ENCODE measurements at places on chromosomes 3 and 15.
A peak's percentile ranks its signal among the peaks of the same experiment; 100 is the strongest.

DNA sequence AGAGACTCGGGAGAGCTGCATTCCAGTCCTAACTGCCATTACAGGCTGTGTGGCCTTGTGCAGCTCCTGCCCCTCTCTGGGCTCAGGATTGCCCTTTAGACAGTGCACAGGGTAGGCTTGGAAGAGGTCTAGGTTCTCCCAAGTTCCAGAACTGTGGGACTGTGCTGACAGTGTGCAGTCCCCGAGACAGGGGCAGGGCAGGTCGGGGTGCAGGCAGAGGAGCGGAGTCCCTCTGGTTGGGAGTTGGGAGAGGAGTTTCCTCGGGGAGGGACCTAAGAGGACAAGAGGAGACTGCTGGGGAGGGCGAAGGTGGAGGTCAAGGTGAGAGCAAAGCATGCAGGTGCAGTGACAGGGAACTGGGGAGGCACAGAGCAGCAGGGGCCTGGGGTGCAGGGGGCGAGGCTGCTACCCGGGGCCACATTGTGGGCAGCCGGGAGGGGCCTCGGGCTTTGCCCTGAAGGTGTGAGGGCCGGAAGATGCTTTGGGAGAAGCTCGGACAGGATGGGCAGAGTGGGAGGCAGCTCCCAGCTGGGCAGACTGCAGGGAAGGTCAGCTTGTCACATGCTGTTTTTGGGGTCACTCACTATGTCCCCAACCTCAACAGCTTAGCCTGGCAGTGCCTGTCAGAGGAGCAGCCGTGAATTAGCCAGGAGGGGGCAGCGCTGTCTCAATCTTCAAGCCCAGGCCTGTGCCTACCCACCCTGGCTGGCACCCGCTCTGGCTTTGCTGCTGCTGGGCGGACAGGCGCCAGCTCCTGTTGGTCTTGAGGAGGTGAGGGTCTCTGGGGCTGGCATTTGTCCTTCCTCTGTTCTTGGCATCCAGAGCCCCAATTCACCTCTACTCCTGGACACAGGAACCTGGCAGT lies 15.4 kb upstream of the CSPG4 start:
- peak; percentile 50 for DNase-seq

GRCh38 chr3:172698631-172699030 lies 12.2 kb downstream of the NCEH1 start:
- DNase-seq, result no peak

- no peak for DNase-seq
Observed at GRCh38 chr3:147799601-147800000, 390.4 kb downstream of the ZIC1 start.

DNA sequence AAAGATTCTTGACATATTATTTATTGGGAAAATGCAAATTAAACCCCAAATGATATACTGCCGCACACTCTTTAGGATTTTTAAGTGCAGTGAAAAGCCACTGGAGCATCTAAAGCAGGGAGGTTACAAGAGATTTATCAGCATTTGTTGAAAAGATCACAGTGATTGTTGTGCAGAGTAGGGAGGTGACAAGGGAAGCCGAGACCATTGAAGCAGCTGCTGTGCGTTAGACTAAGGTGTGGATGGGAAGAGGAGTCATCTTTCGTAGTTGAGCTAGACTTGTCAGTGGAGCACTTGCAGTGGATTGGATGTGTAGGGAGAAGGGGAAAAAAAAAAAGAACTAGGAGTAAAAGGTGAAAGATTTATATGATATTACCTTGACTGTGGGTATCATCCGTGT lies 854.6 kb downstream of the NTRK3 start:
- DNase-seq, result no peak

- DNase-seq, result no peak
Observed at GRCh38 chr15:25474251-25474650, 35.4 kb upstream of the UBE3A start.

DNA sequence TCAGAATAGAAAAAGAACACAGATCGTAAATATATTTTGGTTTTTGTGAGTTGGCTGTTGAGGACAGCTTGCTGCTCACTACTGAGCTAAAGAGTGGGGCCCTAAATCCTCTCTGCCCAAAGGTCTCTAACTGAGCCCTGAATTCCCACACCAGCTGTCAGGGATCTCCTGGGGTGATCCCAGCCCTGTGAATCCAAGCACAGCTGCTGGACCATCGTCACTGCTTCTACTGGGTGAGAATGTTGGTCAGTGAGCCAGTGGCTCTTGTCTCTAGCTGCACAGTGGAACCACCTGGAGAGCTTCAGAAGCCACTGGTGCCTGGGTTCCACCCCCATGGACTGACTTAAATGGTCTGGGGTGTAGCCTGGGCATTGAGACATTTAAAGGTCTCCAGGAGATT lies 90.5 kb upstream of the IL12A start:
- DNase-seq, result no peak

DNA sequence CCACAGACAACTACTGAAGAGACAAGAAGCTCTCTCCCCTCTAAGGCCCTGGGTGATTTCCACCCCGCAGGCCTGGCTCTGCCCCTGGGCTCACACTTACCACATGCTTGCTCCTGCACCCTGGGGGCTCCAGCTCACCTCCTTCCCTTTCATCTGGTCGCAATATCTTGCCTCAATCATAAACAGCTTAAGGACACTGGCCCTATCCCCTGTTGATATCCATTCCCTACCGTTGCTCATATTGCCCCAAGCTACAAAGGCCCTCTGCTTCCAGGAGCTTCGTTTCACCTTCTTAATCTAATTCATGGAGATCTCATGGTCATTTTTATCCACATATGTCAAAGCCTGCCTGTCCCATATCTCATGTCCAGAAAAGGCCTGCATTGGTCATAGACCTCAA lies 46.0 kb upstream of the TSEN2 start:
- DNase-seq, result no peak

- no peak for DNase-seq
Observed at GRCh38 chr3:32110233-32110760, 3.9 kb downstream of the GPD1L start.

- DNase-seq, result no peak
Observed at GRCh38 chr15:67164811-67165253, 89.6 kb downstream of the AAGAB start.

GRCh38 chr3:17874636-17875035 lies 132.2 kb upstream of the TBC1D5 start:
- DNase-seq, result no peak

- DNase-seq, result no peak
Observed at GRCh38 chr3:124395584-124396338, 334.5 kb upstream of the UMPS start.

DNA sequence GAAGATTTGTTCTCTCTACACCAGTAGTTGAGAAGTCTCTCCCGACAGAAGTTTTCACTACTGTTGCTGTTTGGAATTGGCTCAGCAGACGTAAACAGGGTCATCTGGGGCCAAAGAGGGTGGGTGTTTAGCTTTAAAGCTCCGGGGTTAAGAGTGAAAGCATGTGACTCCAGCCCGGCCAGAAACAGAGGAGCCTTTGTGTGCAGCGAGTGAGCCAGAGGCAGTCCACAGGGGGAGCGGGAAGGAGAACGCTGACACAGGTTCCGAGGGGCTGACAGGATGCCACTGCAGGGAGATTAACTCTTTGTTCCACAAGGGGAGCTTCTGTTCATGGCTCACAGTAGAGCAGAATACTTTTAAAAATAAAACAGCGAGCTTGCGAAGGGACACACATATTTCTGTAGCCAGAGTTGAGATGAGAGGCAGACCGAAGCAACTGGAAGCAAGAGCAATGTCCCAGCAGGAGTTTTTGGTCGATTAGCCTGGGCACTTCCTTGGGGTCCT lies 26.9 kb downstream of the BMF start:
- DNase-seq, result no peak

- DNase-seq, result no peak
Observed at GRCh38 chr3:81003008-81003645, 758.3 kb downstream of the GBE1 start.

GRCh38 chr3:57910990-57911389 lies 97.2 kb upstream of the FLNB start:
- no peak for DNase-seq

- DNase-seq, result no peak
Observed at GRCh38 chr15:56672721-56673120, 60.6 kb downstream of the ZNF280D start.

DNA sequence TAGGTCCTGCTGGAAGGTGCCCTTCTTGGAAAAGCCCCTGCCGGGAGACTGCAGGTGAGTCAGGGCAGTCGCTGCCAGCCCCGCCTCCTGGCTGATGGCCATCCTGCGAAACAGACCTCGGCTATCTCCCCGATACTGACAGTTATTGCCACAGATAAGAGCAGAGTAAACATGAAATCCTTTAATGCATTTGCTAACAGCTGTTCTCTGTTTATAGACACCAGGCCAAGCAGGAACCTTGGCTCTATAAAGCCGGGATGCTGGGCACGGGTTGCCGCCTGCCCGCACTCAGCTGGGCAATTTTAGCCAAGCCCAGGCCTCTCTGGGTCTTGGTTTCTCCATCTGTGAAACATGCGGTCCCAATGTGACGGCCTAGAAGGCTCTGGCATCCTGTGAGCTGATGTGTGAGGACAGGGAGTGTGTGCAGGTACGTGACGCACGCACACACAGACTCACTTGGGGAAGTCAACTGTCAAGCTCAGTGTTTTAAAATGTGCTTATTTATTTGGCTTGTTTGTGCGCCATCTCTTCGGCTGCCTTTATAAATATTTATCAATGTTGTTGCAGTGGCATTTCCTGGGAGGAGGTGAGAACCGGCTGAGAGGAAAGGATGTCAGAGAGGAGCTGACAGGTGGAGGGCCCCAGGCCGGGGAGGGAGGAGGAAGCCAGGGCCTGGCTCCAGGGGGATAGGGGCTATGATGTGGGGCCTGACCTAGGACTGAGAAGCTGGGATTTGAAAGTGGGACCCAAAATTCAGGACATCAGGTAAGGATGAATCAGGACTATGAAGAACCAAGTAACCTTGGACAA lies 50.8 kb upstream of the PRR23E start:
- DNase-seq, result no peak

DNA sequence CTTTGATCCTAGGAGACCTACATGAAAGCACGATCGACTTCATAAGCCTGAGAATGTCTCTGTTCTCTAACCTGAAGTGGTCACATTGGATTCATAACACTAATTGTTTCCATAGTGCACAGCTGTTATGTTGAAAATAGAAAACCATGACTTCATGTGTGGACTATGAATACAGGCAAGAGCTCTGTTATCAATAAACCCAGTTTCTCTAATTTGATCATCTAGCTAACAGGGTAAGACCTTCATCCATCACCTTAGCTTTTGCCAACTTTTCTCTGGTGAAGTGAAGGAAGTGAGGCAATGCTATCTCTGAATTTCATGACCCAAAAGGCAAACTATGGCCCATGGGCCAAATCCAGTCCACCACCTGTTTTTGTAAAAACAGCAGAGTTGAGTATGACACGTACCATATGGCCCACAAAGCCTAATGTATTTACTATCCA lies 27.2 kb downstream of the ABI3BP start:
- no peak for DNase-seq

GRCh38 chr15:27730868-27731267 lies 368.2 kb downstream of the OCA2 start:
- DNase-seq, result no peak

DNA sequence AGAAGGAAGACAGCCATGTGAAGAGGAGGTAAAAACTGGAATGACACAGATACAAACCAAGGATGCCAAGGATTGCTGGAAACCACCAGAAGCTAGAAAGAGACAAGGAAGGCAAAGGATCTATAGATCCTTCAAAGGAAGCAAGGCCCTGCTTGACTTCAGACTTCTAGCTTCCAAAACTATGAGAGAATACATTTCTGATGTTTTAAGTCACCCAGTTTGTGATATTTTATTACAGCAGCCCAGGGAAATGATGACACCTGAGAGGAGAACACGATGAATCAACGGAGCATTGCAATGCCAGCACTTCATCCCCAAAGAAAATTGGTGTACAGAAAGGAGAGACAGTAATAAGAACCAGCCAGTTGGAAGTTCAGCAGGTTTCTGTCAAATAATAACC lies 116.3 kb downstream of the MAGI1 start:
- no peak for DNase-seq

DNA sequence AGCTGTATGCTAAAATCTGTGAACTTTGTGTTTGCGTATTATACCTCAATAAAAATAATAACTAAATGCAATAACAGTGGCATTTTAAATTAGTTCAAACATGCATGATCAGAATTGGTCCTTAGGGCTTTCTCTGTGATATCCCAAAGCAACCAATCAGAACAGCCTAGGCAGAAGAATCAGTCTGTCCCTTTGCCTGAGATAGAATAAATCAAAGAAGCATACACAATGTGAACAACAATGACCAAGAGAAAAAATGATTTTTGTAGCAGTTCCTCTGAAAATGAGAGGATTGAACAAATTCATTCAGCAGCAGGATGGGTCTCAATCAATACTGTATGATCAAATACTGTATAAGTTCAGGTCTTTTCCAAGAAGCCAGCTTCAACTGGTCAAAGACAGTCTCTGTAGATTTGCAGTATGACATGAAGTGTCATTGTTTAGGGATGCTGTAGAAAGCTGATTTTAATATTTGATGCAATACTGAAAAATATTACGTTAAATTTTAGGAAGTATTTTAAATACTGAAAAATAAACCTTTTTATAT lies 1071.6 kb downstream of the AGBL1 start:
- DNase-seq, result no peak

DNA sequence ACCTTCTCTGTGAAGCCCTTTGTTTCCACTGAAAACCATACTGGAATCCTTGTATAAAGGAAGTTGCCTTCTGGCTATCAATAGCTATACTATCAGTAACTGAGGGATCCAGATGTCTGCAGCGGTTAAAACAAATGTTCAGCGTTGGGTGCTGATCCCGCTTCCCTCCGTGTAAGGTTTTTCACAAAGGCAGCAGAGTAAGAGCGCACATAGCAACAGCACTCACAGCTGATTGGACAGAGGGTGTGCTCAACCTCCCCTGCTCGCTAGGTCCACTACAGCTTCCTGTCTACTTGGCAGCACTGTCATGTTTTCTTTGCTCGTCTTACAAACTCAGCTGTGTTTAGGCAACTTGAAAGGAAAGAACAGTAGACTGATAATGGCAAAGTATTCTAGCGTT lies 27.3 kb downstream of the ATOSA start:
- DNase-seq, result peak; percentile 13

- DNase-seq, result no peak
Observed at GRCh38 chr3:20060974-20061685, 20.9 kb downstream of the KAT2B start.

DNA sequence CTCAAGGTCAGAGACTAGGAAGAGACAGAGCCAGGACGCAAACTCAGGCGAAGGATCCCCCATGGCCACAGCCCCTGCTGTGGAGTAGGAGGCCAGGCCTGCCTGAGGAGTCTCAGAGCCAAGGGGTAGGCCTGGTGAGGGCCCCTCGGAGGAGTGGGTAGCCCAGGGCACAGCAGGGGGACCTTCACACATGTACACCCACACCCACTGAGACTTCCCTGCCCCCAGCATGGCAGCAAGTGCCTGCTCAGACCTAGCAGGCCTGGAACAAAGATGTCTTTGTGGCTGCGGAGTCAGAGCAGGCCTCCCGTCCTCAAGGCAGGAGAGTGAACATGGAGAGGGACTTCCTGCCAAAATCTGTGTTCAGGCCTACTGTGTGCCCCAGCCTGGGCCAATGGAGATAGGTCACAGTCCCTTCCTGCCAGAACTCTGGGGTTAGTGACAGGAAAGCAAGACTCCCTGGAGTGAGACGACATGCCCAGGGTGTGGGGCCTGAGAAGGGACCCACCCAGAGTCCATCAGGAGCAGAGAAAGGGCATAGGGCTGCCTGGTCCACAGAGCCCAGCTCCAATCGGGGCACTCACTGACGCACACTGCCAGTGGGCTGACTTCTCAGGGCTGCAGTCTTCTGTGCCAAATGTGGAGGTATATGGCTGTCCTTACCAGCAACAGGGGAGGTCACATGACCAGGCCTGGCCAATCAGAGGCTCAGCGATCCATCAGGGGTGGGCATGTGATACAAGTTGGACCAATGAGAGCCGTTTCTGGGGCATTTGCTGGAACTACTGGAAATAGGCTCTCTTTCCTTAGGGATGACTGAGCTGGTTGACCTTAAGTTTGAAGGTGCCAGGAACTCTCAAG lies 2.3 kb downstream of the GRIP2 start:
- DNase-seq, result no peak
